HuH-7 (cell line): ENCODE measurements at places on chromosomes 16 and 17.

- DNase-seq: no peak
Measured at GRCh38 chr16:51635181-51635580, 484.1 kb upstream of the SALL1 start.

GRCh38 chr16:83453977-83454376, 353.8 kb upstream of the HSBP1 start:
- no peak for DNase-seq

DNA sequence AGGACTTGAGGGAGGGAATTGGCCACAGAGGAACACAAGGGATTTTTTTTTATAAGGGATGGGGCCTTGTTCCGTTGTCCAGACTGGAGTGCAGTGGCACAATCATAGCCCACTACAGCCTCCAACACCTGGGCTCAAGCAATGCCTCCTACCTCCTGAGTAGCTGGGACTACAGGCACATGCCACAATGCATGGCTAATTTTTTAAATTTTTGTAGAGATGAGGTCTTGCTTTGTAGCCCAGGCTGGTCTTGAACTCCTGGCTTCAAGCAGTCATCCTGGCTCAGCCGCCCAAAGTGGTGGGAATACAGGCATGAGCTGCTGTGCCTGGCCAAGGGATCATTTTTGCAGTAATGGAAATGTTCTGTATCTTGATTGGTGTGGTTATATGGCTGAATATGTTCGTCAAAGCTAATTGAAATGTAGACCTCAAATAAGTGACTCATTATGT, 56.9 kb downstream of the VMP1 start:
- DNase-seq: no peak

- no peak for DNase-seq
Measured at GRCh38 chr17:78141437-78142118, 4.6 kb upstream of the C17orf99 start.

DNA sequence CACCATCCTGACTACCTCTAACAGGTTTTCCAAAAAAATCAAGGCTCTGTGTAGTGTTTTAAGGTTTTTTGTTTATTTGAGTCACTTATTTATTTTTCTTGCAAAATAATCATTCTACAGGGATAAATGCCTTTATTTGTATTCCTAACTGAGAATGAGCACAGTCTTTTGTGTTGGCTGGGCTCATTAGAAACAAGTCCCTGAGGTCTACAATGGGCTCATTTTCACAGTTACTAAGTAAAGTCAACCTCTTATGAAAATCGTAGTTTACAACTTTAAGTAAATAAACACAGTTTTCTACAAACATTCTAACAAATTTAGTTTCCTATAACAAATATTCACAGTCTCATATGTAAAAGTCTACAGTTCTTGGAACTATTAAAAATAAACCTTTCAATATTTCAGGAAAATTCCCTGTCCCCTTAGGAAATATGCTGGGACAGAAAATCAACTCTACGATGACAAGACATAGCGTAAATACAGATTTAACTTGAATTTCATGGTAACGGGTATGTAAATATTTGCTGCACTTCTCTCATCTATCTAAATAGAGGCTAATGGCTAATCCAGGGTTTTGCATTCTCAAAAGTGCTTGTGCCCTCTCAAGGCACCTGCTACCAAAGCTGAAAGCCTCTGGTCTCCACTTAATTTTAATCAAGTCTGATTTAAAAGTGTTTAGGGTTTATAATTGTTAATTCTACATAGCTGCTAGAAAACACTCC, 31.5 kb upstream of the CDH5 start:
- no peak for DNase-seq

- no peak for DNase-seq
Measured at GRCh38 chr16:55853114-55853513, 20.2 kb upstream of the CES1 start.

DNA sequence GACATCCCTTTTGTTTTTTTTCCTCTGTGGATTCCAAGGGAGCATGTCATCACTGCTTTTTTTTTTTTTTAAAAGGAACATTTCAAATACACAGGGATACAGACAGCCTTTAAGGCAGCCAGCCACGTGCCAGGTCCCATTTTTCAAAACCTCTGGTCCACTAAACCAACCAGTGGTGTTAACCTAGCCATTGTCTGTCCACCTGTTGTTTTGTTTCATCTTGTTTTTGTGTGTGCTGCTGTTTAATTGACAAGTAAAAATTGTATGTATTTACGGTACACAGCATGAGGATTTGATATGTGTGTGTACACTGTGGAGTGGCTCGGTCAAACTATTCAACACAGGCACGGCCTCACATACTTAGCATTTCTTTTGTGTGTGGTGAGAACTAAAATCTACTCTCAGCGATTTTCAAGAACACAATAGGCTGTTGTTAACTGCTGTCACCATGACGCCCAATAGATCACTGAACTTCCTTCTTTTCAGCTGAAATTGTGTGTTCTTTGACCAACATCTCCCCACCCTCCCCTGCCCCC, 19.2 kb downstream of the TMEM114 start:
- DNase-seq: no peak

- no peak for DNase-seq
Measured at GRCh38 chr17:42313773-42314566, 25.7 kb downstream of the STAT5A start.

- no peak for DNase-seq
Measured at GRCh38 chr17:68953340-68953997, 1.7 kb downstream of the ABCA8 start.

GRCh38 chr16:81315271-81316175, 761 bp downstream of the GAN start:
- peak; percentile 29 for DNase-seq

GRCh38 chr16:14369734-14370598, 260.1 kb downstream of the PARN start:
- DNase-seq: no peak

- no peak for DNase-seq
Measured at GRCh38 chr16:8919934-8920462, 37.8 kb downstream of the LITAFD start.

GRCh38 chr17:65901394-65901793, 290.5 kb downstream of the CEP112 start:
- DNase-seq: no peak

DNA sequence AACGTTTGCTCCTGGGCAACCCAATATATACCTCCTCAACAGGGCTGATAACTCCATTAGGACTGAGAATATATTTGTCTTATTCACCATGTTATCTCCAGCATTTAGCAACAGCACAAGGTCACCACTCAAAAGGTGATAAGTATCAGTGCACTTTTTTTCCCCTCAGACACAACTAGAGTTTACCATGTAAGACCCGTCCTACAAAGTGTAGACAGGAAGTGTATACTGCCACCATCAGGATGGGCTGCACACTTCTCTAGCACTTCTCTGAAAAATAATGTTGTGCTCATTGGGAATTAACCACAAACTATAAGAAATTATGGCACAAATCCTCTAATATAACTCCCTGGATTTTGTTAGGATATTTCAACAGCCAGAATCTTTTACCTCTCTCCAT, 5.7 kb upstream of the VAT1L start:
- peak; percentile 42 for DNase-seq

DNA sequence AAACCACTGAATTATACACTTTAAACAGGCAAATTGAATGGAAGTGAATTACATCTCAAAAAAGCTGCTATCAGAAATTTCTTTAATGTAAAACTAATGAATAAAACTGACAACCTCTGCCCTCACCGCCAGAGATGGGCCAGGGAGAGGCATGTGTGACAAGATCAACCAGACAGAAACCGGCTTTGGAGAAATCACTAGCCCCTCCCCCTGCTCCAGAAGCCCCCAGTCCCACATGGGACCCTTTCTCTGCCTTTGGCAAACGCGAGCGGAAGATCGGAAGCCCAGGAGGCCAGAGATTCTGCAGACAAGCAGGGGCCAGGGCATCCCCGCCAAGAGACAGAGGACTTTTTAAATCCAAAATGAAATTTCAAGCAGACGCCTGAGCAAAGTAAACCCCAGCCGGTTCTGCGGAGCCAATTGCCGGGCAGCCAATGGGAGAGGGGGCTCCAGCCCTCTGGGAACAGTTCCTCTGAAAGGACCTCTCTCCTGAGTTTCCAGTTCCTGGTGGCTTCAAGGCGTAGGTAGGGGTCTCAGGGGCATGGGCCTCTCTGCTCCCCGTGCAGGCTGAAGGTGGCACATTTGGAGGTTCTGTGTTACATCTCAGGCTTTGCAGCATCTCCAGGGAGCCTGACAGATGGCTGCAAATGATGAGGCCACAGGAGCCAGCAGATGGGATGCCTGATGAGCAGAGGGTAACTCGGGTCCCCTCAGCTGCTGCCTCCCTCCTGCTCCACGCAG, 118.1 kb downstream of the GSG1L start:
- no peak for DNase-seq

DNA sequence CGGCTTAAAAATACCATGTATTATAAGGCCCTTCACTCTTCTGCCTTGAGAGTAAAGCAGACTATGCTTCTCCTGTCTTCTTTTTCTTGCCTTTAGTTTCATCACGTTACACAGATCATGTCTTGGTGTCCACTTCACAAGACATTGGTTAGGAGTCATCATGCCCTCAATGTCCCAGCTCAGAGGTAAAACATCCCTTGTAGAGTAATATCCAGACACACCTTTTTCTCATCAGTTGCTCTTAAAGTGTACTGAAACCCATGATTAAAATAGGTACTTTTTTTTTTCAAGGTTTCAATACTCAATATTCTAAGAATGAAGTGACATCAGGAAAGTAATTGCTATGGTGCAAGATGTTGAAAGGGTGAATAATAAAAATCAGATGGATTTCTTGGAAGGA, 267.8 kb downstream of the PMP22 start:
- no peak for DNase-seq

- no peak for DNase-seq
Measured at GRCh38 chr17:5683241-5683640, 98.9 kb upstream of the NLRP1 start.

- no peak for DNase-seq
Measured at GRCh38 chr16:52491216-52491615, 55.7 kb downstream of the TOX3 start.

- DNase-seq: no peak
Measured at GRCh38 chr17:6796017-6796886, 20.2 kb downstream of the FBXO39 start.

- peak; percentile 59 for DNase-seq
Measured at GRCh38 chr16:54936979-54937670, 6.5 kb downstream of the IRX5 start.

GRCh38 chr16:31002250-31002700, 8.2 kb downstream of the STX1B start:
- DNase-seq: no peak

- peak; percentile 72 for DNase-seq
Measured at GRCh38 chr16:89721546-89722391, 432 bp downstream of the ZNF276 start.

- DNase-seq: no peak
Measured at GRCh38 chr16:82943371-82943770, 316.6 kb downstream of the CDH13 start.

DNA sequence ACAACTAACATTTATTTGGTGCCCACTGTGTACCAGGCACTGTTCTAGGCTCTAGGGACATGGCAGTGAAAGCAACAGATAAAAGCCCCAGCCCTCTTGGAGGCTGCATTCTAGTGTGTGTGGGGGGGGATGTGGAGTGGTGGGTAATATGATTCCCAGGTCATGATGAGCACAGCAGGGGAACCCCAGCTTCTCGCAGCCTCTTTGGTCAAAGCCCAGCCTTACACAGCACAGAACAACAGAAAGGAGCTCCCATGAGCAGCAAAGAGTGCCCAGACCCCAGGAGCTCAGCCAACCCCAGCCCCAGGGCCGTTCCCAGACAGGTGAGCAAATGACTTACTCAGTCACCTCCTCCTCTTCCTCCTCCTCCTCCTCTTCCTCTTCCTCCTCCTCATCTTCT, 21.9 kb downstream of the CNGB1 start:
- no peak for DNase-seq

DNA sequence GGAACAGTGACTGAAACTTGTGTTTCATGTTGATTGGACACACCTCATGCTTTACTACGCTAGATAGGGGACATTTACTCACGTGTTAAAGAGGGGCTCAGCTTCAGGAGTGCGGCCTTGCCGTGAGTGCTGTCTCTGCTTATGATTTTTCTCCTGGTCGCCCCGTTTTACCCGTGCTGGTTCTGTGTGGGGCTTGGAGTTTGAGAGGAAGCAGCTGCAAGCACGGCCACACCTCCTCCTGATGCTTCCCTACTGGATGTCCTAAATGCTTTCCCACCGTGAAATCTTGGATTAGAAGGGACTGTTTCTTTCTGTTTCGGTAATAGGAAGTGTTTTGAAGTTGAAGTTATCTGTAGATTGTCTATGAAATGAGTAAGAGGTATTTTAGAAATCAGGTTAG, 54.0 kb upstream of the ZNF750 start:
- no peak for DNase-seq

GRCh38 chr17:27362909-27363308, 69.0 kb downstream of the WSB1 start:
- DNase-seq: no peak

DNA sequence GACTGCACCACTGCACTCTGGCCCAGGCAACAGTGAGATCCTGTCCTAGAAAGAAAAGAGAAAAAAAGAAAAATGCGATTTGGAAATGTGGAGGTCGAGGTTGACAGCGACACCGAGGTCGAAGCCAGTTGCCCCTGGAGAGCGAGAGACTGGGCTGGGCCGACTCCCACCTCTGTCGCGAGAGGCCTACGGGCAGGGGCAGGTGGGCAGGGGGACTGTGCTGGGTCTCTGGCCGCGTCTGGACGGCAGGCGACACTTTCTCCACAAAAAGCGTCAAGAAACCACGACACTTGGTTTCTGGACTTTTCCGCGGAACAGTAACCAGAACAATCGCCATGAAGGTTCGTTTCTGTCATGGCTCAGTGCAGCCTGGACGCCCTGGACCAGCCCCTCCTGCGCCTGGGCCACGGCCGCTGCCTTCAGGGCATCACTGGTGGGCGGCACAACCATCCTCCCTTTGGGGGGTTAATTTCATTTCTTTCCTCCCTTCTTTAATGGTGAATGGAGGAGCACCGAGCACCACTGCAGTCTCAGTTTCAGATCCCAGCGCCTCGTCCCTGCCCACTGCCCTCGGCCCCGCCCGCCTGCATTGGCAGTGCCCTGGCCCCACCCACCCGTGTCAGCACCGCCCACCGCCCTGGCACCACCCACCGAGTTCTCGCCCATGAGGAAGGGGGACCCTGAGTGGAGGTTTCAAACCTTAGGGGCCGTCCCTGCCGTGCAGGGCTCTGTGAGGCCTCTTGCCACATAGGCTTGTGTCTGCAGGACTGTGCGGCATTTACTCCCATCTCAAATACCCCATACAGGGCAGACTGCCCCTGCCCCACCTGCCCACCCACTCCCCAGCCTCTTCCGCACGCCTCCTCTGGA, 18.5 kb upstream of the CDH15 start:
- DNase-seq: no peak

DNA sequence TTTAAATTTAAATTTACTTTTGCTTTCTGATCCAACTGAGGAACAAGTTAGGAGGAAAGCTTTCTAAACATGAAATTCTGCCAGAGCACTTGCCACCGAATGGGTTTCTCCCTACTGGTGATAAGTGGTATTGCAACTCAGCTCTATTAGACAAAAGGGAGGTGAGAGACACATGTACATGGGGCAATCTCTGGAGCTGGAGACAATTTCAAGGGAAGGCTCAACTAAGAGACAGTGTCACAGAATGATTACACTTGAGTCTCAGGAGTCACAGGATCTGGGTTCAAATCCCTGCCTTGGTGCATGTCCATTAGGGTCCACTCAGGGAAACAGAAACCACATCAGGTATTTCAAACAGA, 37.4 kb downstream of the SOCS1 start:
- DNase-seq: no peak
